Sigmoid colon (tissue), 7 donors: ENCODE measurements at places on chromosomes 1 and 21. TPM values are rescaled to one million over a fixed set of nuclear protein-coding genes. Genes with fewer than 3 reads are reported as not detected.

DNA sequence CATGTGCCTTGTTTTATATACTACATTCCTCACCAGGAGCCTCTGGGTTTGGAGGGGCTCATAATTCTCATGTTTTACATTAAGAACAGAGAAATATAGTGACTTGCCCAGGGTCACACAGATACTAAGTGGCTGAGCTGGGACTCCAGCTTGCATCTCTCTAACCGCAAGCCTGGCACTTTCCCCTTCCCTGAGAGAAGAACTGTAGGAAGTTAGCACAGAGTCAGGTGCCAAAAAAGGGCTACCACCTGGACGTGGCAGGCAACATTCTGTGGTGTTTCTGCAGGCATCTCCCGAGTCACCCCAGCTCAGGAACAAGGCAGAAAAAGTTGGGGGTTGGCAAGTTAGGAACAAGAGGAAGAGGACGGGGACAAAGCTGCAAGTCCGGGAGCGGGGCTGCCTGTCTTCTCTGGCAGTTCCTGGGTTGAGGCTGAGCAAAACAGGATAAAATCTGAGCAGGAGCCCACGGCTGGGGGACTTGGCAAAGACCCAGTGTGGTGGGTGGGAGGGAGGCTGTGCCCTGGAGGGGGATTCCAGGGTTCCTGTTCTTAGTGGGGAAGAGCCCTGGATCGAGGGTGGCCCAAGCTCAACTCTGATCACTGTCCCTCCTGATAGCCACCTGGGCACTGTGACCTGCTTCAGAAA lies 9.8 kb downstream of the PLA2G5 start:
- no peaks in the 10 kb centered on the region for H3K27me3 ChIP-seq
- DNase-seq, result peak; percentile 50
- peaks cover 3% of the 10 kb centered on the region for H3K4me1 ChIP-seq
- H3K27ac ChIP-seq, result no peak overlapping the region
- H3K36me3 ChIP-seq, result no peaks in the 10 kb centered on the region

GRCh38 chr1:39976732-39977131 lies 21.8 kb downstream of the MFSD2A start:
- no peak overlapping the region for H3K27ac ChIP-seq
- no peak overlapping the region for H3K4me3 ChIP-seq
- H3K36me3 ChIP-seq, result no peaks in the 10 kb centered on the region
- no peak for DNase-seq
- H3K4me1 ChIP-seq, result no peaks in the 10 kb centered on the region
- no peaks in the 10 kb centered on the region for H3K27me3 ChIP-seq

DNA sequence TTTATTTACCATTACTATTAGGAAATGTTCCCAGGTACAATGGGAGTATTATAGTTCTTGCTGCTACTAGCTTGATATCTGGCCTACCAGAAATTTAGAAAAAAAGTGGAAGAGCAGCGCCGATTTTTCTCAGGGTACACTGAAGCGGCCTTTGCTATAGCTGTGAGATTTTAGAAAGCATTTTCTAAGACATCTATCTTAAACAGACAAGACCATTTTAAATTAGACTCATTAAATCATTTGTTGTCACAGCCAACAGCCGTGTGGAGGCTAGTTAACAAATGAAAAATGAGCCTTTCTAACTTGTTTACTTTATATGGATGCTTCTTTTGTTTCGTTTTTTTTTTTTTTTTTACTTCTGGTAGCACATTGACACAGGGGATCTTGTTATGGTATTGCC lies 183.2 kb upstream of the ZRANB2 start:
- no peak overlapping the region for H3K27ac ChIP-seq
- no peaks in the 10 kb centered on the region for H3K27me3 ChIP-seq
- no peak overlapping the region for H3K4me3 ChIP-seq
- H3K36me3 ChIP-seq, result no peaks in the 10 kb centered on the region
- H3K4me1 ChIP-seq, result no peaks in the 10 kb centered on the region

GRCh38 chr1:5969168-5969567 lies 23.1 kb downstream of the NPHP4 start:
- H3K27ac ChIP-seq, result no peak overlapping the region
- peak; percentile 18 for DNase-seq
- H3K27me3 ChIP-seq, result no peaks in the 10 kb centered on the region

CRYAA gene
- polyA plus RNA-seq, result not detected

DNA sequence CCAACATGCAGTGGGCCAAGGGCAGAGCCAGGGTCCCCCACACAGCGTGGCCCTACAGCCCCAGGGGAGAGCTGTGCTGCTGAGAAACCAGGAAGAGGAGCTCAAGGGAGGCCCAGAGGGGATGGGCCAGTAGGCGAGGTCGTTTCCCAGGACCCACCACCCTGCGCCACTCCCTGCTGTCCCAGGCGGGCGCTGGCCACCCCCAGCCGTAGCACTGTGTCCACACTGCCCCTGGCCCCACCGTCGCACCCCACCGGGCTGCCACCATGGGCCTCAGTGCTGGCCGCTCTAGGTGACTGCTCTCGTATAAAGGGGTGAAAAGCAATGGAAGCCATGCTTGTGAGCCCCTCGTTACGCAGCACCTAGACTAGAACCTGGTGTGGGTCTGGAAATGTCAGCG lies 22.4 kb downstream of the NADK start:
- no peaks in the 10 kb centered on the region for H3K27me3 ChIP-seq
- no peak for DNase-seq
- H3K4me3 ChIP-seq, result no peak overlapping the region
- peaks cover 59% of the 10 kb centered on the region for H3K36me3 ChIP-seq

GRCh38 chr1:89671775-89672488 lies 39.0 kb downstream of the LRRC8C start:
- H3K36me3 ChIP-seq, result no peaks in the 10 kb centered on the region
- H3K4me3 ChIP-seq, result no peak overlapping the region
- H3K27ac ChIP-seq, result no peak overlapping the region
- H3K27me3 ChIP-seq, result no peaks in the 10 kb centered on the region

DNA sequence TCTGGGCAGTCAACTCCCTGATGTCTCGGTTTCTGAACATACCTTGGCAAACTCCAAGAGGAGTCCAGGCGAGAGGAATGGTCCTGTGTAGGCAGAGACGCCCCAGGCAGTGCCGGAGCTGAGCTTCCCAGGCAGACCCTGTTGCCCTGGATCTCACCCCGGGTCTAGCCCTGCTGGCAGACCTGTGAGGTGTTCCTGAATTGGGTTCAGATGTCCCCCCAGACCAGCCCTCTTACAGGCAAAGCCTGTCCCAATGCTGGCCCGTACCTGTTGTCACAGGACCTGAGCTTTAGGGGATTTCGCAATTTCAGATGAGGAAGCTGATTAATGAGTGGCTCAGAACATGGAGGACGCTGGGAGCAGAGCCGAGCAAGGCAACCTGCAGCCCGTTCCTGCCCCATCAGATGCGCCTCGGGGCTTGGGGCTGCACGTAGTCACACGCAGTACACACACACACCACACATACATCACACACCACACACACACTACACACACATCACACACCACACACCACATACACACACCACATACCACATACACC lies 38.5 kb upstream of the PDE9A start:
- no peak for DNase-seq
- H3K4me1 ChIP-seq, result no peaks in the 10 kb centered on the region
- no peak overlapping the region for H3K4me3 ChIP-seq
- H3K27ac ChIP-seq, result no peak overlapping the region

- H3K27me3 ChIP-seq, result no peaks in the 10 kb centered on the region
- DNase-seq, result no peak
- peak overlapping the region; percentile 91 for H3K4me3 ChIP-seq
- H3K27ac ChIP-seq, result peak overlapping the region; percentile 96
- no peaks in the 10 kb centered on the region for H3K36me3 ChIP-seq
- H3K4me1 ChIP-seq, result peaks cover 67% of the 10 kb centered on the region
These were observed 602 bp downstream of the KIAA0319L start for GRCh38 chr1:35556484-35557117.

FAM229A gene
- 1.2 TPM for polyA plus RNA-seq

SFN gene
- polyA plus RNA-seq, result 729 TPM

- H3K4me1 ChIP-seq, result no peaks in the 10 kb centered on the region
- H3K4me3 ChIP-seq, result no peak overlapping the region
- no peak for DNase-seq
- H3K27ac ChIP-seq, result no peak overlapping the region
- no peaks in the 10 kb centered on the region for H3K27me3 ChIP-seq
These were observed 85.8 kb upstream of the KCNJ15 start for GRCh38 chr21:38170704-38171682.

GRCh38 chr1:44584167-44584566 lies 90.1 kb downstream of the TMEM53 start:
- no peak overlapping the region for H3K27ac ChIP-seq
- H3K36me3 ChIP-seq, result no peaks in the 10 kb centered on the region
- no peaks in the 10 kb centered on the region for H3K27me3 ChIP-seq
- H3K4me3 ChIP-seq, result no peak overlapping the region
- DNase-seq, result no peak
- H3K4me1 ChIP-seq, result no peaks in the 10 kb centered on the region

KCNE2 gene
- 0.61 TPM for polyA plus RNA-seq

DNA sequence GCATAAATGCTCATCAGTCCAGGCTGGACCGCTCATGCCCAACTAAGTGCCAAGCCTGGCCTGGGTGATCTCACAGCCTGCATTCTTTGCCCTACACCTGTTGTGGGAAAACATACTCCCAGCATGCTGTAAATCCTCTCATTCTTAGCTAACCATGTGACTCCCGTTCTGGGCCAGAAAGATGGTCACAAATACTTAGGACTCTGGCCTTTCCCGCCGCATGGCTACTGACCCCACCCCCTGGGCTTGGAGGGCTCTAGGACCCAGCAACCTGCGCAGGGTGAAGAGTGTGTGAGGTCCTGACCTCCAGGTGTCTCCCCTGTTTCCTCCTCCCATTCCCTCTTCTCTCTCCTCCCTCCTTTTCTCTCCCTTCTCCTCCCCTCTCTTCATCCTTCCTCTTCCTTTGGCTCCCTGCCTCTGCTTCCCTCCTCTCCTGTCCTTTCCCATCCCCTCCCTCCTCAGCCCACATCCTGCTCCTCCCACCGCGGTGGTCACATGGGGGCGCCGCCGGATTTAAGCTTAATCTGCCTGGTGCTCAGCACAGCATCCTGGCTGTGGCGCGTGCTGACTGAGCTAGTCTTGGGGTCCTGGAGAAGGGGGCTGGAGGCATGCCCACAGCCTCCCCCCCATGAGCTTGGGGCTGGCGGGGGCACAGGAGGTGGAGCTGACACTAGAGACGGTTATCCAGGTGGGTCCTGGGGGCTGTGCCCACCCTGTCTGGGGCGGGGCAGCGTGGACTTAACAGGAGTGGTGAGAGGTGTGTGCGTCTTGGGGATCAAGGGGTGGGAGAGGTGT lies at the start of gene CROCC:
TSS of gene CROCC (plus strand) at position 541 of the 795 bp plus-strand sequence. CDS start at position 629, 88 bp downstream.
- no peak within 1 kb of the TSS for H3K27ac ChIP-seq
- no peak within 1 kb of the TSS for H3K4me3 ChIP-seq
- no peaks in the 10 kb centered on the region for H3K36me3 ChIP-seq

DNA sequence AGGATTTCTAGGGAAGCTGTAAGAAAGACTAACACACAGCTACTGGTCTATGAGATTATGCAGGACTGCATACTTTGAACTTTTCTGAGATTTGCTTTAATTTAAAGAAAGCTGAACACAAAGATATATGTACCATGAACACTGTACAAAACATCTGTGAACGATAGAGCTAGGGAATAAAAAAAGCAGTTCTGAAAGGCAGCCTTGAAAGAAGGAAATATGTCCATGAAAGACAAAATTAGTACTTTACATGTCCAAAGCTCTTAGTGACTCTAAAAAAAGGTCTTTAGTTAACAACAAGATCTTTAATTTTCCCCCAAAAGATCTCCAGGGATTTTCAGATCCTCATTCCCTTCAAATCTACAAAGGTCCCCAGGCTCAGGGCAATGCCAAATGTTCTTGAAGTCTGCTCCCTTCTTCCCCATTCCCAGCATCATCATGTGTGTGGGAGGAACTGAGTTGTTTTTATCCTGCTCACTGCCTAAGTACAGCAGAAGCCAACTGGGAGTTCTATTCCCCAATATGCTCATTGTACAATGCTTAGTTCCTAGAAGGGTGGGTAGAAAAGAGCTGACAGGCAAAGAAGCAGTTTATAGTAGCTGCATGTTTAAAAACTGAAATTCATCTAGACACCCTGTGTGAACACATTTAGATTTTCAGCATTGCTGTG lies 60.1 kb upstream of the PTCH2 start:
- no peaks in the 10 kb centered on the region for H3K4me1 ChIP-seq
- no peak overlapping the region for H3K4me3 ChIP-seq
- no peak for DNase-seq
- H3K27ac ChIP-seq, result no peak overlapping the region
- no peaks in the 10 kb centered on the region for H3K27me3 ChIP-seq

DNA sequence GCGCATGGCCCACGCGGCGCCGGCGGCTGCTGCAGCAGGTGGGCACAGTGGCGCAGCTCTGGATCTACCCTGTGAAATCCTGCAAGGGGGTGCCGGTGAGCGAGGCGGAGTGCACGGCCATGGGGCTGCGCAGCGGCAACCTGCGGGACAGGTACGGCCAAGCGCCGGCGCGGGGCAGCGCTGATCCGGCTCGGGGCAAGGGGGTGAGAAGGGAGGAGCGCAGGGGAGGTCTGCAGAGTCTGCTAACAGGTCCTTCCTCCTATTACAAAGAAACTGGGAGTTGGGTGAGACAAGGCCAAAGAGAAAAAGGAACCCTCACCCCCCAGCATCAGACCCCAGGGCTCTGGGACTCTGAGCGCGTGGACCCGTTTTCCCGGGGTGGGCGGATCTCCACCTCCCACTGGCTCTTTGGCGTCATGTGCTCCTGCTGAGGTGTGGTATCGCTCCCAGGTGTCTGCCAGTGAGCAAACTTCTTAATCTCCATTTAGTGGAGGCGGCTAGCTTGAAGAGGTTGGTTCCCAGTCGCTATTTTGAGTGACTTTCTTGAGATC lies 431 bp downstream of the MTARC1 start:
- DNase-seq, result peak; percentile 64
- H3K4me3 ChIP-seq, result peak overlapping the region; percentile 78
- peak overlapping the region; percentile 83 for H3K27ac ChIP-seq
- peaks cover 20% of the 10 kb centered on the region for H3K4me1 ChIP-seq
- H3K27me3 ChIP-seq, result no peaks in the 10 kb centered on the region

DNA sequence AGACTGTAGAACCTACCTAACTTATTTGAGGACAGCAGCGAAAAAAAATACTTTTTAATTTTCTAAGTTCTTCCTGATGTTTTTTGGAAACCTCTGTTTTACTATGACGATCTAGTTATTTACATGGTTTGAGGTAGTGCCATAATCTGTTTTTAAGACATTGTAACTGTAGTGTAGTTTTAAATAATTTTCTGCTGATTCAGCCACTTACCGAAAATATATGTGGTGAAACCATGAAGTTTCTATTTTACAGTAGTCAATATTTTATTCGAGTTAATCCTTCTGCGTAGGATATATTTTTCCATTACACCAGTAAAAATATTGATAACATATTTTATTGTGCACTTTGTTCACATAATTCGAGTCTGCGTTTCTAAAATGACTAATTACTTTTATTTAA lies 121.7 kb upstream of the RRP15 start:
- no peak for DNase-seq
- H3K4me3 ChIP-seq, result no peak overlapping the region
- H3K27me3 ChIP-seq, result peaks cover 61% of the 10 kb centered on the region
- H3K4me1 ChIP-seq, result peaks cover 23% of the 10 kb centered on the region
- H3K27ac ChIP-seq, result no peak overlapping the region

OR2G6 gene
- polyA plus RNA-seq, result not detected

INAVA gene
- polyA plus RNA-seq, result 138 TPM

DNA sequence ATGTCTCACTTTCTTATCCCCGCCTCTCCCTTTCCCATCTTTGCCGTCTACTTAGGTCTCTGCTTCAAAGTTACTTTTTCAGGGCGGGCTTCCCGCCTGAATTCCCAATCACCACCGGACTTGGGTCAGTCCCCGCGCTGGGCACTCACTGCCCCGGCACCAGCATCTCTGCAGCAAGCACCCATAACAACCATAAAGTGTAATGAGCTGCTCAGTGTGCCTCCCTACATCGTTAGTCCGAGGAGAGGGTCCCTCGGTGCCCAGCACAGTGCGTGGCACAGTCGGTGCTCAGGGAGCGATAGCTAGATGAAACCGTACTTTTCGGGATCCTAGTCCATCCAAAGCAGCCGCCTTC lies 633 bp upstream of the CTPS1 start:
- peak overlapping the region; percentile 76 for H3K4me3 ChIP-seq
- H3K4me1 ChIP-seq, result peaks cover 50% of the 10 kb centered on the region
- peak; percentile 69 for DNase-seq
